Vein endothelial cell (primary cell): ENCODE measurements at places on chromosomes 1 and 21. TPM values are rescaled to one million over a fixed set of nuclear protein-coding genes. Genes with fewer than 3 reads are reported as not detected.

Gene FAM177B
- not detected in 2 replicates for total RNA-seq

Gene KRTAP12-2
- total RNA-seq, result not detected in 2 replicates

Gene PODN
- under 0.01 and 0.19 TPM in 2 replicates for total RNA-seq

Gene PBX1
- 10.0 and 12.1 TPM in 2 replicates for total RNA-seq

Gene DNAI4
- total RNA-seq, result 1.6 and 2.6 TPM in 2 replicates

Gene C8B
- not detected in 2 replicates for total RNA-seq

Gene ARHGAP29
- total RNA-seq, result 240 and 310 TPM in 2 replicates

Gene OR2T35
- not detected in 2 replicates for total RNA-seq

Gene KAZN
- total RNA-seq, result 1.3 and 5.4 TPM in 2 replicates
